Activated gamma-delta T cell treated with anti-CD3 and anti-CD28 coated beads, Interleukin-2, amount 50 U/mL, for 16 hours (primary cell): ENCODE measurements at places on chromosomes 4 and X.

DNA sequence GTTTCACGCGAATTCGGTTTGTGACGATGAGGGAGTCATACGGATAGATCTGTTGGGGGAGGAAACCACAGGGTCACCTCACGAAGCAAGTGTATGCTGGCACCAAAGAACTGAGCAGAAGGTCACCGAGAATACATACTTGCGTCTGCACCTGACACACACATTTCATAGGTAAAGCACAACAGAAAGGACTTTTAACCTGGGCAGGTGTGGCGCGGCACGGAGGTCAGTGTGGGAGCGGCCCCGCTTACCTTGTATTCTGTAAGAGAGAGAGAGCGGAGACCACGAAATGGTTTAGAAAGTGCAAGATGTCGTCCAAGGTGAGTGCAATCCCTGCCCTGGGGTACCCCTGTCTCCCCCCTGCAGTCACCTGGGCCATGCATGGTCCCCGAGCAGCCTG is 43.6 kb upstream of the AFAP1 start:
- no peak for DNase-seq

DNA sequence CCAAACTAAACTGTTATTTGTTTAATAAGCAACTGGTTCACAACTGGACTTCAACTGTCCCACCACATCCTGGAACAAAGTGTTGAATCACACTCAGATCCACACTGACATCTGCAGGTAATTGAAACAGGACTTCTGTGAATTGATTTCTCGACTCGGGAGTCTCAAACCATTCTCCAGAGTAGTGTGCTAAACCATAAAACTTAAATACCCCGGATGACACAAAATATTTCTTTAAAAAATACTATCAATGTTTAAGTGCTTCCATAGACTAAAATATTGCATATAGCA is 95.4 kb upstream of the PLAC1 start:
- no peak for DNase-seq

GRCh38 chr4:125714049-125714448 is 399.3 kb downstream of the FAT4 start:
- no peak for DNase-seq

DNA sequence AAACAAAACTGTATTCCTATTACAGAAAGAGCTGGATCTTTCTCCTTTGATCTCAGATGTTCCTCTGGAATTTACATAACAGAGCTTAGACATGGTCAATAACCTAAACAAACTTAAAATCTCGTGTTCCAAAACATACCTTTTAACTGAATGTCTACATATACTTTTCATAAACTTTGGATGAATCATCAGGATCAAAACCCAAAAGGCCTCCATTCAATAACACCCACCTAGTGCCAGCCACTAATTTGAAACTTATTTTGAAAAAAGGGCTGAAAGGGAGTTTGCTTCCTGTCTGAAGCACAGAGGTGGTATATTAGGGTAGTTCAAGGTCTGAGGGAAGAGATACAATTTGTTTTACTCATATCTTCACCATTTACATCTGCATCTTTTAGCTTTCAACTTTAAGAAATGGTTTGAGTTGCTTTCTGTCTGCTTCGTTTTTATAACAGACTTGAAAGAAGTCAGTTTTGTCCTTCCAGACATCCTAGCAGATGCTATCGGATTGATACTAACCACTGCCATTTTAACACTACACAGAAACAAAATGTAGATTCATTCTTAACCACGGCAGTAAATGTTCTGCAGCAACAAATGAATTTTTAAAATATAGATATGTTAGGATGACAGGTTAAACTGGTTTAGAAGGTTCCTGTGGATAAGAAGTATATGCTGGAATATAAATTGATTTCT is 242.8 kb upstream of the DKK2 start:
- no peak for DNase-seq

GRCh38 chr4:23887989-23888388 is 1.9 kb downstream of the PPARGC1A start:
- no peak for DNase-seq

DNA sequence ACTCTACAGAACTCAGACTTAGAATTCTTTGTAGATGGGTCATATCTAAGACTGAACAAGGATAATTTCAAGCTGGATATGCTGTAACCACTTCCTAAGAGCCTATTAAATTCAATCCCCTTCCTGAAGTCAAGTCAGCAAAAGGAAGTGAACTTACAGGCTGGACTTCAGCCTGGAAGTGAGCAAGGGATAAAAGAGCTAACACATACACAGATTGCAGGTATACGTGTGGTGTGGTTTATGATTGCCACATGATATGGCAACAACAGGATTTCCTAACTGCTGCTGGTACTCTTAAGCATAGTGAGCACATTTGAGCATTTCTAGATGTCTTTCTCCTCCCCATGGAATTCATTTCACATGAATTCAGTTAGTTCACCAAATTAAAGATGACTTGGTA is 38.2 kb upstream of the UXT start:
- no peak for DNase-seq

DNA sequence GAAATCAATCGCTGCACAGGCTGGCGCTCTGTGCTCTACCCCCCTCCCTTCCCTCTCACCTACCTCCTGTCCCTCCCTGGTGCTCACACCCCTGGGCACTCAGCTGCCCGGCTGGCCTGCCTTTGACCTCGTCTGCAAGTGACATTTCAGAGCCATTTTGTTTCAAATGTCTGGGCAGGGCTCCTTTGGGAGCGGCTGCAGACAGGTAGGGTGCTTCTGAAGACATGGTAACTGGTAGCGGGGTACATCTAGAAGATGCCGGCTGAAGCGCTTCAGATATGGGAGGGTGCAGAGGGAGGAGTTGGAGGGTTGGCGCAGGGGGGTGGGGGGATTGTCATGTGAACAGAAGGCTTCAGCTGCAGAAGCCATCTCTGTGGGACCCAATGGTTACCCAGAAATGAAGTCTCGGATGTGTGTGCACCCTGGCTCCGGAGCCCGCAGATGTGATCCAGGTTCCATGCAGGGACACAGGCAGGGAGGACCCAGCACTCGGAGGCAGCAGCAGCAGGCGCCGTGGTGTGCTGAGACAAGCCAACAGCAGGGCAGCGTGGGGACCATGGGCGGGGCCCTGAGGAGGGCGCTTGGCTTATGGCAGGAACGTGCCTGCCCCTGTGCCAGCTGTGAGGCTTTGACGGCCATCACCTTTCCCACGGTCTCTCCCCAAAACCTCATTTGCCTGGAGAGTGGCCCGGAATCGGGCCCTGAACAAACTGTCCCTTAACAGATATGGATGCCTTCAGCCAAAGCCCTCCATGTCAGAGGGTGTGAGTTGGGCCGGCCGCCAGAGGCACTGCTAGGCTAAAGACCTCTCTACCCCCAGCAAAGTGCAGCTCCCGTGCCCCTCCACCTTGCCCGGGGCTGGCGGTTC is 7.6 kb upstream of the DUSP9 start:
- DNase-seq: no peak

- no peak for DNase-seq
Measured at GRCh38 chr4:98491899-98492559, 166.4 kb downstream of the TSPAN5 start.

DNA sequence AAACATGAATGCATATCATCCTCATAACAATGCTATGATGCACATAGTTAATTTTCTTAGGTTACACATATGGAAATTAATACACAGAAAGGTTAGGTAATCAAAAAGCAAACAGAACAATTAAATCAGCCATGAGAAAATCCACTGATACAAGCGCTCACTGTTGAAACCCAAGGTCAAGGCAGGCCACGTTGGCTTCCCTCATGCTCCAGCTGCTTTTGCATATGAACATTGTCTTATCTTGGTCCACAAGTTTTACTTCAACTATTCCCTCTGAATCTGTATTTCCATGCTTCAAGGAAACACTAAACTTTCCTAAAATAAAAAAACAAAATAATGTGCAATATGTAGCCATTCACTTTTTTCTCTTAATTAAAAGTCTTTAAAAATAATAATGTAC is 34.5 kb upstream of the PLA2G12A start:
- no peak for DNase-seq

DNA sequence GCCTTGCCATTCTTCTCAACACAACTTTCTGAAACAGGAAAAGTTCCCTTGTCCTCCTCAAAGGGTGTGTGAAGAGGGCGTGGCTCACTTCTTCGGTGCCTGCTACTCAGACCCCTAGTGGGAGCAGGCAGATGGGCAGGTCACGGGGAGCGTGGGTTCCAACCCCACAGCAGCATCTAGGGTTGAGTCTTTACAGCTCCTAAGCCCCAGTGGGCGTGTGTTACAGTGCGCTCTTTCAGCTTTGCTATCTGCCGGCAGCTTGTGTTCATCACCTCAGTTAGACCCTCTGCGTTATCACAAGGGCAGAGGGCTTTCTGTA is 57.5 kb upstream of the KLF3 start:
- DNase-seq: no peak

DNA sequence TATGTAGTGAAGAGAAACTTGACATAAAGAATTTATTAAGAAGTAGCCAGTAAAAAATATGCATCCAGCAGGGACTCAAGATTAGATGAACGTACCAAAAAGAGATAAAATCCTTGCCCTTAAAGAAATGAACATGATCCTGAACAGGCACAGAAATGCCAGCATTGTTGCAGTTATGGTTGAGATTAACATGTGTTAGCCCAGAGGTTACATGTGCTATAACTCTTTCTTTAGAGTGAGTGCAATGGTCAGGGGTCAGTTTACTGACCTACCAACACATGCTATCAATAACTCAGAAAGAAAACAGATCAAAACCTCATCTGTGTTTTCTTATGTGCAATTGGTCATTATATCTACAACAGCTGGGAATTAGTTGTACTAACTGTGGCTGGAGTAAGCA is 166.1 kb upstream of the NDST3 start:
- DNase-seq: no peak

GRCh38 chrX:132393085-132393484 is 95.8 kb downstream of the MBNL3 start:
- no peak for DNase-seq

DNA sequence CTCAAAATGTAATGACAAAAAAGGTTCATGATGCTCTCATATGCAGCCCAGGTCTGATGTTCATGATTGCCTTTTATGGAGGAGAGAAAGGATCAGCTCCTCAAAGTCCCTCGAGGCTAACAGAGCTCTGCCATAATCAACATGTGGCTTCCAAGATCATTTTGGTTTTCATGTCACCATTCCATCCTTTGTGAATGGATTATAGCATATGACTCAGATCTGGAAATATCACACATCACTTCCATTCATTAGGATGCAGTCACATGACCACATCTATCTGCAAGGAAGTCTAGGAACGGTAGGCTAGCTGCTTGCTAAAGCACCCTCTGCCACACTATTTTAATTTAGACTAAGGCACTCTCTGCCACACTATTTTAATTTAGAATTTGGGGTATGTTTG is 77.6 kb downstream of the COX18 start:
- no peak for DNase-seq

- DNase-seq: no peak
Measured at GRCh38 chr4:136637071-136637777, 895.1 kb downstream of the PCDH18 start.

- DNase-seq: no peak
Measured at GRCh38 chr4:38965866-38966265, 66.3 kb downstream of the TMEM156 start.

DNA sequence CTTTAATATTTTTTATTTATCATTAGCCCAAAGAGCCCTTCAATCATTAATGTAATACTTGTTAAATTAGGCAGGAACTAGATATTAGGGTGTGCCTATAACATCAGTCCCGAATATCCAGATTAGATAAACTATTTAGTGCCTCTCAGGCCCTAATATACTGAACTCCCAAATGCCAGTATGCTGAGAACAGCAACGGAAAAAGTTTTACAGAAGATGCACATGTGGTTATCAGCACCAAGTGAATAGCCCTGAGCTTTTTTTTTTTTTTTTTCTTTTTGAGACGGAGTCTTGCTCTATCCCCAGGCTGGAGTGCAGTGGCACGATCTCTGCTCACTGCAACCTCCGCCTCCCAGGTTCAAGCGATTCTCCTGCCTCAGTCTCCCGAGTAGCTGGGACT is 13.0 kb upstream of the ELF2 start:
- DNase-seq: no peak

DNA sequence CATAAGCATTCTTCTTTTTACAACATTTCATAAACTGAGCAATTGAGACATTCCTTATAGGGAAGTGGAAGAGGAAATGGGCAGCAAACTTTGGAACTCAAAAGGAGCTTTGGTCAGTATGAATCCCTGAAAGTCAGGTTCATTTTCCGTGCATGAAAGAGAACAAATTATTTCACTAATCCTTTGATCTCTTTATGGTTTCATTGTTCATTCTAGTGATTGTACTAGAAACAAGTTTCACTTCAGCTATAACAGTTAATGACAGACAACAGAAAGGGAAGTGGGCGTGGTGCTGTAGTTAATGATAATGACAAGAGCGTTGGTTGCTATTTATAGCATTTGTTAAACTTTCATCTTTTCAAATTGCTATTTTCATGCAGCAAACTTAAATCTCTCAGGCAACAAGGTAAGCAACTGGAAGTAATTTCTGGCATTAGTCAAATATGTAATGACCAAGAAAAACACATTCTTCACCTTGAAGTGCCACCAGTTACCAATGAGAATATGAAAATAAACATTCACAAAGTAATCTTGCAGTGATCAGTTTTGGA is 98.4 kb downstream of the AREG start:
- DNase-seq: no peak

- no peak for DNase-seq
Measured at GRCh38 chr4:140626661-140627376, 58.1 kb upstream of the UCP1 start.

DNA sequence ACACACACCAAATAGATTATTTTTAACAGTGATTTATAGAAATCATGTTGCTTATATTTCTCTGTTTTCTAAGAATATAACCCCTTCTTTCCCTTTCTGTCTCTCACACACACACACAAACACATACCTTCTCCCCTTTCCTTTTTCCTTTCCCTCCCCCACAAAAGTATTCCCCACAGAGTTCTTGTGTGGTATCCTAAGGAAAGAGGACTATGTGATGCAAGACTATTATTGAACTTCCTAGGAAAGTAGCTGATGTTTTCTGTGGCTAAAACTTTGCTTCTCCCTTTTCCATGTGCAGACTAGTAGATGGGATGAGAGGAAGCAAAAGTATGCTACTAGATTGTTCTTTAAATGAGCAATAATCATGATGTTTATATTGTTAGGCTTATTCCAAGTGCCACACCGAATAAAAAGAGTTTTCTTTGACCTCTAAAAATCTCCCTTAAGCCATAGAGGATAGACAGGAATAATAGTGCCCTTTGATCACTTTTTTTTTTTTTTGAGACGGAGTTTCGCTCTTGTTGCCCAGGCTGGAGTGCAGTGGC is 38.7 kb downstream of the CPEB2 start:
- DNase-seq: no peak
